Ecto neural progenitor cell (in vitro differentiated cells): ENCODE measurements at places on chromosomes 4 and X.

DNA sequence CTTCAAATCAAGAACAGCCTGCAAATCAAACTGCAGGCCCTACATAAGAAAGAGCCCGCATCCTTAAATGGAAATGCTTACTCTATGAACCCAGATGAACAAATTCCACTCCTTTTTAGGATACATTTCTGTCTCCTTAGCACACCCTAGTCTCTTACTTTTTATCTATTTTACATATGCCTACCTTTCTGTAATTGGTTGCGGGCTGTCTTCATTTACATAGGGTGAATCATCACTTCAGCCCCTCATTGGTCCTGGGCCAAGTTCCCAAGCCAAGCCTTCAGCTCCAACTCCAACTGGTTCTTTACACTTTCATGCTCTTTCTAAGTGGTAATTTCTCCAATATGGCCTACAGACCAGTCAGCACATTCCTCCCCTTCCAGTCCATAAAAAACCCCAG lies 219.3 kb downstream of the TRAM1L1 start:
- no peak for DNase-seq

GRCh38 chr4:78845472-78845871 lies 69.3 kb downstream of the BMP2K start:
- DNase-seq: no peak

GRCh38 chr4:70577220-70577927 lies 14.7 kb upstream of the AMBN start:
- DNase-seq: no peak

DNA sequence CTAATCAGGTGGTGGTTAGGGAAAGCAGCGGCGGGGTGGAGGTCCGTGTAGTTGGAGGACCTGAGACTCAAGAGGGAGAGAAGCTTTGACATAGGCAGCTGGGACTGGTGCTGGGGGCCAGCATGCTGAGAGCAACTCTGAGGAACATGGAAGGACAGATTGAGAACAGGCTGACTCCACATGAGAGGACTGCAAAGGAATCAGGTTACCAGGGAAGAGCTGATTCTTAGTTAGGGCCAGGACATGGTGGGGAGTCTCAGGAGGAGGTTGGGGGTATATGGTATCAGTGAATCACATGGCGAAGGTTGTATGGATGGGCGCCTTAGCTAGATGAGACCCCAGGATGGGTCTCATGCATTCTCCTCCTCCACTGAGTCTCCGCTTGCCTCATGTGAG lies 264.0 kb upstream of the BOD1L1 start:
- no peak for DNase-seq

DNA sequence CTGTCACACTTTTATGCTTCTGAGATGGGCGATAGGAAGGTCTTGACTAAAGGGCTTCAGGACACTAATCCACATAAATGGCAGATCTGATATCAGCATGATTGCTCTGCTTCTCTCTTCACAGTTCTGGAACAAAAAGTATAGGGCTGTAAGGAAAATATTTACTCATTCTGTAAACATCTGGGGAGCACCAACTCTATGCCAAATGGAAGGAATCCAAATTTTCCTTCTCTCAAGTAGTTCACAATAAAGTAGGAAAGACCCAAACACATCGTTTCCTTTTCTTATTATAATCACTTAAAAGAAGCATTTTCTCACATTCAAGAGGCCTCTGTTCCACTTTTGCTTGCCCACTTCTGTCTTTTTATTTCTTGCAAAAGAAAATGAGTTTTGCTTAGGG lies 45.9 kb upstream of the F9 start:
- no peak for DNase-seq

- DNase-seq: no peak
Observed at GRCh38 chr4:121273191-121273590, 107.6 kb downstream of the QRFPR start.

DNA sequence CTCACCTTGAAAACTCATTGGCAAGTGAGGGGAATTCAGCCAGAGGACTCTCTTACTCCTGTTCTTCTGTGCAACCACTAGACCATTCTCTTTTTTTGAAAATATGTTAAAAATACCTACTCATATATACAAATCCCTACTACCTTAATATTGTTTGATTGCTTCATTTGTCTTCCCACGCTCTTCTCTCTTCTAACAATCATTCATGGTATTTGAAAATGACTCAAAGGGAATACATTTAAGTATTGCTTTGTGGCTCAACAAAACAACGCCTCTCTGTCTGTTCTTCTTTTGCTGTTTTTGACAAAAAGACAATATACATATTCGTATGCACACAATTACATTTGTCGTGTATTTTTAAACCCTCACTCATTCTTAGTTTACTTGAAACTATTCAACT lies 589.4 kb downstream of the ANKRD50 start:
- no peak for DNase-seq

- DNase-seq: no peak
Observed at GRCh38 chrX:120797188-120797851, 78.3 kb downstream of the CT47B1 start.

DNA sequence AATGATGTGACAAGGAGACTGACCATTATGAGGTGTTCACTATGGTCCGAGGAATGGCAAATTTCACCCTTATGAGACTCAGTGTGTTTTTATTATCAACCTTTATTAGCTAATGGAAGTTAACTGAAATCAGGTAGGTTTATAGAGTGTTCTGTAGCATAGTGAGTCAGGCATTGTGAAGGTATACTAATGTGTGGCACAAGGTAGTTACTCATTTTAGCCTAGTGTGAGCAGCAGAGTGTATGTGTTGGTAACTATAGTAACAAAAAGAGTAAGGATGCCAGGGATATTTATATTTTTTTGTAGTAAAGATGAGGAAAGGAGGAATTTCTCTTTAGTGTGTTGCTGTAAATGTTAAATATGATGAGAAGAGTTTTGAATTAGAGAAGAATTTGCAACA lies 12.0 kb downstream of the PDLIM5 start:
- no peak for DNase-seq

DNA sequence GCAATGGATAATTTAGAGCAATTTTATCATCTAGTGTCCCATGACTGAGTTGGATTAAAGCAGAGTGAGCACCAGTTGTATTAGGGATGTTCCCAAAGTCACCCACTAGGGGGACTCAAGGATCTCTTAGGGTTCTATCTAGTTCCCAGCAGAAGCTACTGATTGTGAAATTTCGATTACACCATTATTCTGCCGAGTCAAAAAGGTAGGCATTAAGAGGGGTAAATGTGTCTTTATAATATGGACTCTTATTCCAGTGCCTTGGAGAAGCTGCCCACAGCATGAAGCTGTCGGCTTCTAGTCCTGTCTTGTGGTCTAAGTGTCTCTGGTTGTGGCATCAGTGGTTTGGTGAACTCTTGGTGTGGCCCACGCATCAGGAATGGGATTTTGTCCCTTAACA lies 53.3 kb downstream of the RGS12 start:
- no peak for DNase-seq
